CD4-positive, alpha-beta T cell treated with Interleukin-4 for 4 hours (primary cell): ENCODE measurements at places on chromosomes 2 and 18.

DNA sequence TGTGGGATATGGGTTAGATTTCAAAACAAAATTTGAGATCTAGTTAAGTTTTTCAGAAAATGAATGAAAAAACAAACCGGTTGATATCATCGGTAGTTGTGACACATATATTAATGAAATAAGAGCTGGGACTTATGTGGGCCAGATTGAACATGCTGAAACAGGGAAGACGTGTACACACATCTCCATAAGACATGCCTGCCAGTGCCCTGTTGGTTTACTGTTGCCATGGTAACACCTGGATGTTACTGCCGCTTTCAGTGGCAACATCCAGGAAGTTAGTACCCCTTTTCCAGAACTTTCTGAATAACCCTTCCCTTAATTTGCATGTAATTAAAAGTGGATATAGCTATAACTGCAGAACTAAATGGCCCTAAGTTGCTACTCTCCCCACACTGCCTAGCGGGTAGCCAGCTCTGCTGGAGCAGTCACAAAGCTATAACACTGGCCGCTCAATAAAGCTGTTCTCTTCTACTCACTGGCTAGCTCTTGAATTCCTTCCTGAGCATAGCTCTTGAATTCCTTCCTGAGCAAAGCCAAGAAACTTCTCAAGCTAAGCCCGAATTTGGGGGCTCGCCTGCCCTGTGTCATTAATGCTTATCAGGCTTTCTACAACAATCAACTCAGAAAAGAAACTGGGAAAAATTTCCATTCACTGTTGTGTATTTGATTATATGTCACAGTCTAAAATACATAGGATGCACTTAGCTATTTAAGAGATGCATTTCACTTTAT is 776.3 kb upstream of the CDH7 start:
- no peak for DNase-seq

DNA sequence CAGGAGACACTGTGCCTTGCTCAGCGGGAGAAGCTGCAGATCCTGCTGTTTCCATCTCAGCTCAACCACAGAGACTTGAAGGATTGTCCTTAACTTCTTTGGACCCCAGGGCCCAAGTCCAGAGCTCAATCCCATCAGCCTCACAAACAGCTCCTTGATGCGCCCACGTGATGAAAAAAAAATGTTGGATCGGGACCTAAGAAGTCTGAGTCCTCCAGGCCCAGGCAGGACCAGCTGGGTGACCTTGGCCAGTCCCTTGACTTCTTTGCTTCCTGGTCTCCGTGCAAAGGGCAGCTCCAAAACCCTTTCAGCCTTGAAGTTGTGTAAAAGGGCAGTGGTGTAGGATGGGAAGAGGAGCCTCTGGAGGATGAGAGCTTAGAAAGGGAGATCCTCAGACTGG is 175.5 kb downstream of the ZFP36L2 start:
- no peak for DNase-seq

- no peak for DNase-seq
These were observed 2.6 kb downstream of the ATP5F1A start for GRCh38 chr18:46095532-46095931.

DNA sequence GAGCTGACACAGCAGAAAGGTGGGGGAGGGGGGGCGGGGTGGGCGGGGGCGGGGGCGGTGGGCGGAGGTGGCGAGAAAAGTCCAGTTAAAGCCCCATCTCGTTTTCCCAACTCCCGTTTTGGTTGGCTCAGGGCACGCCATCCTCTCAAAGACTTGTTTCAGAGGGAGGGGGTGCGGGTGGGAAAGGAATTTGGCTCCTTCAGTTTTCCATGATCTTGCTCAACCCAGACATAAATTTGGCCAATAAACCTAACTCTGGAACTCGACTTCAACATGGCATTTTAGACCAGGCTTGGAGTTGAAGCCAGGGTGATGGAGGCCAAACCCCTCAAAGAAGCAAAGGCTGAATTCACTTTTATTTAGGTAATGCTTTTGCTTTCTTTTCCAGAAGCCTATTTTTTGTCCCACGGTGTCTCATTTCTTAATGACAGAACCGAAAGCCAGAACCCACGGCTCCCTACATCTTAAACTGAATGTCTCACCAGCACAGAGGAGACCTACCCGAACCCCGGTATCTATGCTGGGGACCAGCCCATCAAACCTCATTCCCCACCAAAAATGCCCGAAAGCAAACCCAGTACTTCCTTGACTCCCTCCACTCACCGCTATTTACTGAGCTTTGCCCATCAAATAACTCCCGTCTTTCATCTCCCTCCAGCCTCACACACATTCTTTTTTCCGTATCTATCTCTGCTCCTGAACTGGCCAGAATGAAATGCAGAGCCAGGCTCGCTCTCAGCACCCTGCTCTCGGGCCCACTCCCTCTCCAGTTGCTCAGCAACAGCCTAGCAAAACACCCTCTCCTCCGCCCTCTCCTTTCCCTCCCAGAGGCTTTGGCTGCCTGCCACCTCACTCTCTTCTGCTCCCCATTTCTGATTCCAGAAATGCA is 4.3 kb downstream of the IGFBP5 start:
- DNase-seq = no peak

DNA sequence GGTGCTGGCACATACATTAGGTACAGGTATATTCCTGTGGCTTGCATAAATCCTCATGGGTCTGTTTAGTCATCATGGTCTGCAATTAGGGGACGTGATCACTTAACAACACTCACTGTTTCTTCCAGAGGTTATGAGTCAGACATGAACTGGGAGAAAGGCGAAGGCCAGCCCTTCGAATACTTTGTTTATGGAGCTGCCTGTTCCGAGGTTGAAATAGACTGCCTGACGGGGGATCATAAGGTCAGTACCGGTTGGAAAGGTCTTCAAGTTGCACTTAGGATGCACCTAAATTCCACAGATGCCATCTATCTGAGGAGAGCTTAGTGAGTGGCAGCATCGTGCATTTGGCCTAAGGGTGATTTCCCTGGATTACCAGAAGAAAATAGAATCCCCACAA is 76.9 kb downstream of the AOX1 start:
- no peak for DNase-seq
